ENCODE measurements at places on chromosomes 3 and 15.
A peak's percentile ranks its signal among the peaks of the same experiment; 100 is the strongest.

DNA sequence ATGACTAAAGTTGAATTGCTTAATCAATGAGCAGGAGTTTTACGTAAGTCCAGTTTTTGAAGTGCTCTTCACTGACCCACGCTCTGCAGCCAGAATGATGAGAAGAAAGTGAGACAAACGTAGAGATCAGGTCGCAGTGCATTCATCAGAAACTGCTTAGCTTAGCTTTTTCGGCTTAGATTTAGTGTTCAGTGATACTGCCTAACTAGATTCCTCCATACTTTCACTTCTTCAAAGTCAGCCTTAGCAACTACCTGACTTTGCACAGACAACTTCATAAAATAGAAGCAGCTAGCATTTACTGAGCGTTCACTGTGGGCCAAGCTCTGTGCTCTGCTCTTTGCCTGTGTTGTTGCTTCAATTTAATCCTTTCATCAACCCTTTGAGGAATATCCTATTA is 116.1 kb downstream of the KCNH8 start:
- DNase-seq = no peak

- DNase-seq = peak; percentile 76
These were observed 4.3 kb upstream of the TSEN2 start for GRCh38 chr3:12479919-12480427.

DNA sequence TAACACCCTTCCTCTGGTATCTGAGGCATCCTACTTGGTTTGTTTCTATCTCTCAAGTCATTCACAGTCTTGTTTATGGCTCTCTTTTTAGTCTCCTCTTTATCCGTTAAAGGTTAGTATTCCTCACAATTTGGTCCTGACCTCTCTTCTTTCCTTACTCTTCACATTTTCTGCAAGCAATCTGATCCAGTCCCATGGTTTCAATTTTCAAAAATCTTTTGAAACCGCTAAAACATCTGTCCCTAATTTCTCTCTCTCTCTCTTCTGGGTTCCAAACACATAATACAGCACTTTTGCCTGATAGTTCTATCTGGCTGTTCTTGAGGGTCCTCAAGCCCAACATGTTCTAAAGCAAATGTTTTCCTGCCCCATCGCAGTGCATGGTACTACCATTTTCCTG is 149.0 kb downstream of the SERPINI1 start:
- DNase-seq = no peak

GRCh38 chr3:27281671-27282150 is 87.5 kb downstream of the NEK10 start:
- DNase-seq = no peak

DNA sequence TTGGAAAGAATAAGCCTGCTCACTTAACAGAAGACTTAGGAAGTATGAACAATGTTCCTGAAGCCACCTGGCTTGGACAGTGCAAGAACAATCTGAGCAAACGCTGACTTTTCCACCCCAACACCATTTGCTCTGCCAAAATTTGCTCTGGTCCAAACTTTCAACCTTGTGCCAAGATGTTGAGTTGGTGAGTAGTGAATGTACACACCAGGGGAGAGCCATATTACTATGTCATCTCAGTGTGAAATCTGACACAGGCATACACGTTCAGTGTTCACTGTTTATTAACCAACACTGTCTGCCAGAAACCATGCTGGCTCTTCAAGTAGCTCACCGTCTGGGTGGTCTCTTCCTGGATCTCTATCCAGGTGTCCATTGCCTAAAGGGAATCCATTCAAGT is 152.9 kb upstream of the LPP start:
- DNase-seq = no peak

DNA sequence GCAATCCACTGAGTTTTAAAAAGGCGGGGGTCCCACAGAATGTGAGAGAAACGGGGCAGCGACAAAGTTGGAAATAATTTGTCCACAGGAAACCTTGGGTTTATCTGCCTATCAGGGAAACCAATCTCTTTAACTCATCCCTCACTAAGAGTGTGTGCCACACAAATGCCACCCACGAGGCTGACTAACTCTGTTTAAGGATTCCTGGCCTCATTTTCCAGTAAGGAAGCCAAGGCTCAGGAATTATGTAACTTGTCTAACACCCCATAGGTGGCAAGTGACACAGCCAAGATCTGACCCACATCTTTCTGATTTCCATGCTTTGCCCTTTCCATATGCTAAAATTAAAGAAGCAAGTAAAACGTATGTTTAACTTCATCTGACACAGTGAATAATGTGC is 263.2 kb downstream of the CNTN3 start:
- DNase-seq = no peak

DNA sequence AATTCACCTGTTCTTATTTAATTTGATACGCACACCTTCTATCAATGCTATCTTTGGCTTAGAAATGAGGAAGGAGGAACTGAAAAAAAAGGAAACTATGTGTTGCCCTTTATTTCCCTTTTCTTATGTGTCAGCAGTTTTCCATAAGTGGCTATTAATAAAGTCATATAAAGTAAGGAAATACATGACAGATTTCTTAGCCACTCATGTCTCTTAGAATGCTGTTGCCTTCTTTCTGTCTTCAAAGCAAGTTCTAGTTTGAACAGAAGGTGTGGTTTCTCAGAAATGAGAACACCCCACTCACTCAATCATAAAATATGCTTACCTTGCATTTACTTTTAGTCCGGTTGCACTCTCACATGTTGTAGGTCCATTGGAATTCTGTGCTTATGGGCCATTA is 640.5 kb upstream of the GRM7 start:
- peak; percentile 44 for DNase-seq

- DNase-seq = no peak
These were observed 177.8 kb downstream of the KLF13 start for GRCh38 chr15:31504462-31504839.

DNA sequence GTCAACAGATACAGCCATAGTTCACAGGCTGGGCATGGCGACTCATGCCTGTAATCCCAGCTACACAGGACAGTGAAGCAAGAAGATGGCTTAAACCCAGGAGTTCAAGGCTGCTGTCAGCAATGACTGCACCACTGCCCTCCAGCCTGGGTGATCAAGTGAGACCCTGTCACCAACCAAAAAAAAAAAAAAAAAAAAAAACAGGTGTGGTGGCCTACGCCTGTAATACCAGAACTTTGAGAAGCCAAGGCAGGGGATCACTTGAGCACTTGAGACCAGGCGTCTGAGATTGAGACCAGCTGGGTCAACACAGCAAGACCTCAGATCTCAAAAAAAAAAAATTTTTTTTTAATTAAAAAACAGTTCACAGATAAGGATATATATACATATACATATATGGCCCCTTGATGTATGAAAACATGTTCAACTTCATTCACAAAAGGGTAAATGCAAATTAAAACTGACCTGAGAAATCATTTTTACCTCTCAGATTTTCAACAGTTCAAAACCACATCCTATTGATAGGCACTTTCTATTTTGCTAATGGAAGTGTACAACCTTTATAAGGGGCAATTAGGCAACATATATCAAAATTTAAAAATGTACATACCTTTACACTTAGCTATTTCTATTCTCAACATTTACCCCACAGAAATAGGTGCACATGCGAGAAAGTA is 51.1 kb downstream of the OSBPL10 start:
- no peak for DNase-seq

DNA sequence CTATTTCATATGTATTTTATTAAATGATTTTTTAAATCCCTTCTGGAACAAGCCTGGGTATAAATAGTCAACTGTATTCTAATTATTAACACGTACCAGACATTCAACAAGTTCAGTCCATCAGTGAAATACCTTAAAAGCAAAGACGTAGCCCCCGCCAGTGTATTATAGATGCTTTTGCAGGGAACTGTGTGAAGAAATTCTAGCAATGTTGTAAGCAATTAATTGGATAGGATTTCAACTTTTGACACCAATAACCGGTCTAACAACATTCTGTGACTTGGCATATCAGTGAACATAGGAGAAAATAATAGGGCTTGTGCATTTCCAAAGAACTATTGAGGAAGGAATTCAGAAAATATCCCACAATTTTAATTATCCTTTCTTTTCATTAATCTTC is 67.2 kb upstream of the TGFBR2 start:
- no peak for DNase-seq

DNA sequence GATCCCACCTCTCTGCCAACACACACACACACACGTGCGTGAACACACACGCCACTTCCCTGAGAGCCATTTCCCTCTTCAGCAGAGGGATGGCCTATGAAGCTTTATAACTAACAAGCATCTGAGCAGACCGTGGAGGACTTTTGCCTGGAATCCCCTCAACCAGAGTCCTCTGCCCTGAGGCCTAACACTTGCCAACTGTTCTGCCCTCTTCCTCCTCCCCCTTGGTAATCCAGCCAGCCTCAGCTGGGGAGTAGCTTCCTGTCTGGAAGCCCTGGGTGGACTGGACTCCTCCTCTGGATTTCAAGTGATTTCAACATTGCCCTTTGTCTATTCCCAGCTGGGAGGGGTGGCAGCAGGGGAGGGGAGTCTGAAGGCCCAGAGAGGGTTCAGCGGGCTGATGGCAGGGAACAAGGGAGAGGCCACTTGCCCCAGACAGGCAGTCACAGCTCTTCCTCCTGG is 68.4 kb upstream of the HACD2 start:
- no peak for DNase-seq

DNA sequence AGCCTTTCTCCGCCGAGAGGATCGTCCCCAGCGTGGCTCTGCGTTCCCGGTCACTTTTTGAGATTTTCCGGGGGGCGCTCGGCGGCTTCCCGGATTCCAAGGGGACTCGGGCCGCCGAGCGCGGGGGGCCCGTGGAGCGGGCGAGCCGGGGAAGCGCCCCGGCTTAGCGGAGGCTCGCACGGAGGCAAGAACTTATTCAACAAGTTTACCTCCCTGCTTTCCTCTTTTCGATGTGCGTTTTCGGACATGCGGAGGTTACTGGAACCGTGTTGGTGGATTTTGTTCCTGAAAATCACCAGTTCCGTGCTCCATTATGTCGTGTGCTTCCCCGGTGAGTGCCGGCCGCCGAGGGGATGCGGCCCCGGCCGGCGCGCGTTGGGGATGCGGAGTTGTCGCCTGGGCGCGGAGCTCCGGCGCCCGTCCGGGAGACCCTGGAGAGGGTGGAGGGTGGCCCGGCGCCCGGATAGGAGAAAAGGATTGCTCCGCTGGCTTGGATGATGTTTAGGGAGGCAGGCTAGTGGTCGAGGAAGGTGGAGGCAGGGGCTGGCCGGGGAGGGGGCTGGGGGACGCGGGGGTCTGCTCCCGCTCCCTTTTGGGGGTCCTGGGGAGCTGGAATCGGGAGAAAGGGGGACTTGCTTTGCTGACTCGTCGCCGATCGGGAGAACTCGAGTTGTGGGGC is 810 bp downstream of the PTPRG start:
- peak; percentile 20 for DNase-seq

- DNase-seq = peak; percentile 83
These were observed 68.9 kb downstream of the NPTN start for GRCh38 chr15:73564255-73564654.

GRCh38 chr3:123279121-123279520 is 77.4 kb downstream of the SEC22A start:
- DNase-seq = no peak

- no peak for DNase-seq
These were observed 21.7 kb downstream of the PLA2G4F start for GRCh38 chr15:42134617-42135245.

- DNase-seq = peak; percentile 11
These were observed 21.4 kb upstream of the ZBED2 start for GRCh38 chr3:111616417-111617105.

DNA sequence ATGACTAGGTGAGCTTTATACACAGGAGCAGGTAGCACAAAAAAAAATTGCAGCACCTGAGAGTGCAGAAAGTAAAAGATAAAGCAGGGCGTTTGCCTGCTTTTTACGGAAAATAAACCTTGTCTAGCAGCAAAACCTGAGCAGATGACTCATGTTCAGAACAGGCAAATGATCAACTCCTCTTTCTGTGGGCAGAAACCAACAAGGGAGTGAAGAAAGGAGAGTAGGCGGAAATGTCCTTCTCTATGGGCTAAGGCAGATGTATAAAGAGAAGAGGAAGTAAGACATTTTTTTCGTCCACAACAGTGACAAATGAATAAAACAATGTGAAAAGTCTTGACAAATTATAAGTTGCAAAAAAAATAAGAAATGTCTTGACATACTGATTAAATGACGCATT is 24.5 kb upstream of the GMNC start:
- peak; percentile 23 for DNase-seq

DNA sequence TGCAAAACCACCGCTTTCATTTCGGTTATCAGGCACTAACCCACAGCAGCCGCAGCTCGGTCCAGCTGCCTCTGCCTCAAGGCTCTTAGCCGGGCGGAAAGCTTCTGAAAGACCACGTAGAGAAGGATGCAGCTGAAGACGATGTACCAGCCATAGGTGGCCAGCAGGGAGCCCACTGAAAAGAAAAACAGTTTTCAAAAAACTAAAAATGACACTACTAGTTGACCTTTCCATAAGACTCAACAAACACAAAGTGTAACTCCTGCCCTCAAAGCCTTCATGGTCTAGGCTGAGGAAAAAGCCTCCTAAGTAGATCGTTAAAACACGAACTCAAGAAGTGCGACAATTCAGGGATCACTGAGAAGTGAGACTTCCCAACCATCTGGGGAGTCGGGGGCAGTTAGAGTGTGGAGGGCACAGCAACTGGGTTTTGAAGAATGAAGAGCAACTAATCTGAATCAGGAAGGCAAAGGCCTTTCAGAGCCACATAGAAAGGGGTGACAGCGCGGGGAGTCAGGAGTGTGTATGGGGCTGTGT is 716 bp downstream of the SELENOS start:
- DNase-seq = peak; percentile 82

GRCh38 chr15:74314795-74315438 is 52.5 kb downstream of the CYP11A1 start:
- peak; percentile 18 for DNase-seq

DNA sequence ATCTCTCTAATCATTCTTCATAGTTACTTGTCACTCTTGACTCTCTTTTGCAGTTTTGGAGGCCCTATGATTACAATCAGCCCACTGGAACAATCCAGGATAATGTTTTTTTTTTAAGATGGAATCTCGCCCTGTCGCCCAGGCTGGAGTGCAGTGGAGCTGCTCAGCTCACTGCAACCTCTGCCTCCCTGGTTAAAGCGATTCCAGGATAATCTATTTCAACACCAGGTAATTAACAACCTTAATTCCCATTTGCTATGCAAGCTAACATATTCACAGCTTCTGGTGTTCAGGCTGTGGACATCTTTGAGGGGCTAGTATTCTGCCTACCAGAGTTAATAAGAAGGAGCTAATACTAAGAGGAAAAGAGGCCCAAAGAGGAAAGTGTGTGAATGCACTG is 1.1 kb upstream of the BLOC1S6 start:
- no peak for DNase-seq

GRCh38 chr15:65521350-65521749 is 3.9 kb upstream of the DPP8 start:
- peak; percentile 76 for DNase-seq

- no peak for DNase-seq
These were observed 71.3 kb upstream of the UBE2E1 start for GRCh38 chr3:23734481-23734880.

- DNase-seq = no peak
These were observed 76.0 kb downstream of the ZBBX start for GRCh38 chr3:167304077-167304476.

GRCh38 chr15:59338414-59338813 is 34.3 kb downstream of the MYO1E start:
- DNase-seq = no peak

- no peak for DNase-seq
These were observed 139.7 kb downstream of the CD47 start for GRCh38 chr3:107951126-107951525.

GRCh38 chr3:34387826-34388564 is 589.6 kb downstream of the PDCD6IP start:
- DNase-seq = no peak

- DNase-seq = peak; percentile 82
These were observed 604 bp downstream of the LTK start for GRCh38 chr15:41512940-41513505.

- no peak for DNase-seq
These were observed 8.1 kb downstream of the FBXO40 start for GRCh38 chr3:121601212-121601812.

All from hematopoietic multipotent progenitor cell treated with erythropoietin and hydrocortisone succinate and interleukin-3 and kit ligand, for 4 days (in vitro differentiated cells).